Chondrocyte (in vitro differentiated cells): ENCODE measurements at places on chromosomes 11 and 22.

- no peak for DNase-seq
These were observed 8.5 kb downstream of the RNH1 start for GRCh38 chr11:498297-499181.

DNA sequence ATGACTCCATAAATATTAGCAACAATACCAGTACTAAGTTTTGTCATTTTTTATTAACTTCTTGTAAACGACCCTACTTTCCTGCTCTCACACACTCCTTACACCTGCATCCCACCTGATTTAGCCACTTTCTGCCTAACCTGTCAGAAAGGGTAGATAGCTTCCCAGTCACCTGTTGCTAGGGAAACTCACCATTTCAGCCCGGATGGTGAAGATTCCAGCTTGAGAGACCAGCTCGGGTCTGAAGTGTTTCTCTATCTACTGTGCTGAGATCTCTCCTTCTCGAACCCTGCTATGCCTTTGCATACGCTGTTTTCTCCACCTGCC lies at the start of gene PARVG:
PARVG (plus strand) TSS at position 220 of the 327 bp plus-strand sequence. CDS start 2,405 bp downstream, outside the sequence.
- DNase-seq = no peak

DNA sequence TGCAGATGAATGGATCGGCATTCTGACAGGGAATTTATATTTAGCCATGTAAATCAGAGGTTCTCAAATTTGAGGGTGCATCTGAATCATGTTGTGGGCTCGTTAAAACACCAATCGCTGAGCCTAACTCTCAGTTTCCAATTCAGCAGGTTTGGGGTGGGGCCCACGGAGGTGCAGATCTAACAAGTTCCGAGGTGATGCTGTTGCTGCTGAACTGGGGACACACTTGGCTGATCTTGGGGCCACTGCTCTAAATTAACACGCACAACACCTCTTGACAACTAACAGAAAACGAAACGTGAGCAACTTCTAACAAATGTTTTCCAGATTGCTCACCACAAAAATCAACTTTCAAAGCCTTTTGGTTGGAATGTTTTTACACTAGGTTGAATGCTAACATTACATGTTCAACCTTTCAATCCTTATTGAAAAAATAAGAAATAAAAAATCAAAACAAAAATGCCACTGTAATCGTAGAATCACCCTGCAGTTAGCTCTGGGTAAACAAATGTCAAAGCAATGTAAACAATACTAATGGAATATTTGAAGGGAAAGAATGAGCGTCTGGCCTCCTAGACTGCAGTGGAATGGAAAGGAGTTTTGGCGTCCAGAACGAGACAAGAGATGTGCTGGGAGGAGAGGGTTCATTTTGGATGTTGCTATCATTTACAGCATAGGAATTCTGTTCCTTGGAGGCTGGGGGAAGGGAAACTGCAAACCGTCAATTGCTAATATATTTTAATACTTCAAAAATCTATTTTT lies 68.3 kb upstream of the SLC6A5 start:
- no peak for DNase-seq

DNA sequence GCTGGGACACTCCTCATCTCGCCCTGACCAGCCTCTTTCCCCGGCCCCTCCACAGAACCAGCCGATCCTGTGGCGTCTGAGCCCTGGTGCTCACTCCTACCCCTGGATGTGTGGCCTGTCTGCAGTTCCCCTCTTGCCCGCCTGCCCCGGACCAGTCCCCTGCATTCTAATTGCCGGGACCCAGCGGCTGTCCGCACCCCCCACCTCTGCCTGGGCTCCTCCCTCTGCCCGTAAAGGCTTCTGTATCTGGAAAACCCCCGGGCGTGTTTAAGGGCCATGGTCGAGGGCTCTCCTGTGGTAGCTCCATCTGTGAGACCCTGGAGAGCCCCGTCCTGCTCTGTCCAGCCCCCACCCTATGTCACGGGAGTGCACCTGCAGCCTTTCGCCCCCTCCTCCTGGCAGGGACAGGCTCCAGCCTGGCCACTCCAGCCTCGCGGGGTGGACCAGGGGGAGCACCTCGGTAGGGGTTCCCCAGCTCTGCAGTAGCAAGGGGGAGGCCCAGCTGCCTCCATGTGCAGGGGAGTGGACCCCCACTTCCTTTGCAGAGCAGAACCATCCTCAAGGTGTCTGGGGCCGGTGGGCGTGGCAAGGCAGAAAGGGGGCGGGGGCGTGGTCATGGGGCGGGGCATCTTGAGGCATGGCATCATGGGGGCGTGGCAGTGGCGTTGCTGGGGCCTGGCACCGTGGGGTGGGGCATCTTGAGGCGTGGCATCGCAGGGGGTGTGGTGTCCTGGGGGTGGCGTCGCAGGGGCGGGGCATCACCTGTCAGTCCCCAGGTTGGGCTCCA lies 430.4 kb downstream of the TBC1D22A start:
- DNase-seq = no peak

DNA sequence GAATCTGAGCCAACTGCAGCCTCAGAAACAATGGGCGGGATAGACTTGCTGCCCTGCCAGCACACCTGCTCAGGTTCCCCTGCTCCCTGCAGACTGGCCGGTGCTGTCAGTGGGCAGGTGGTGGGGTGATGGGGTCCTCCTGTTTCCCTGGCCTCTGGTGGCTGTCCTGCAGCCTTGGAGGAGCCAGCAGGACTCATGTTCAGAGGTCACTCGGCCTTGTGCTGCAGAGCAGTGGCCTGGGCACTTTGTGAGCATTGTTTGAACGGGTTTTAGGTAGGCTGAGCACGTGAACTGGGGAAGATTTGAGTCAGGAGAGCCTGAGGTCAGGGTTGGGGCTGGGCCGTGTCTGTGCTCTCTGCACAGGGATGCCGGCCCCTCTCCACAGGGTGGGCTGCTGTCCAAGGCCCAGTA lies 17.6 kb downstream of the PPIL2 start:
- no peak for DNase-seq

GRCh38 chr22:22022947-22023534 lies 40.5 kb upstream of the TOP3B start:
- no peak for DNase-seq

- DNase-seq = no peak
These were observed 5.9 kb downstream of the PLXNB2 start for GRCh38 chr22:50301581-50301991.

DNA sequence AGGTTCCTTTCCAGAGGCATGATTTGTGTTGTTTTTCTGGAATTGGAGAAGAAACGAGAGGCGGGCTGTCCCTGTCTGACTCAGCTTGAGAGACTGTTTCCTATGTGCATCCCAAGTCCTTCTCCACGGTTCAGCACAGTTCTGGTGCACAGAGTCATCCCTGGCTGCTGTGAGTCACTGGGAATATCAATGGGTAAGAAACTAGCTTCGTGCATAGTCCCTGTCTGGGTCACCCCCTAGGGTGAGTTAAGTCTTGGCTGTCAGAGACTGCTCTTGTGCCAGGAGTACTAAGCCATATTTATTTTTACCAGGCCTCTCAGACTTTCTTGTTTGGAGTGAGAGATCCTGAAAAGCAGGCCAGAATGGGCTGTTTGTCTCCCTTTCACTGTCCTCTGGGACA lies 2.4 kb upstream of the LRP4 start:
- DNase-seq = no peak

DNA sequence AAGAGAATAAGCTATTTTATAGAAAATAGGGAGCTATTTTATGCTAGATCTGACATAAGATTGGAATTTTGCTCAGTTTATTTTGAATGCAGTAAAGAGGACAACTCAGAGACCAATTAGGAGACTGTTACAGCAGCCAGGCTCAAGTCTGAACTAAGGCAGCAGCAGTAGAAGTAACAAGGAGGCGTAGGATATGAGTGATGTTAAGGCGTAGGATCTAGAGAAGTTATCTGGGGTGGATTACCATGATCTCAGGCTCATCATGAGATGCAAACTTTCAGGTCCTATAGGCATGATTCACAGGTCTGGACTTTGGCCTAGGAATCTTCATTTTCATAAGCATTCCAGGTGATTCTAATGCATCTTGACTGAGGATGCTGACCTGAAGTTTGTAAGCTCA lies 108.9 kb upstream of the BLID start:
- DNase-seq = no peak

DNA sequence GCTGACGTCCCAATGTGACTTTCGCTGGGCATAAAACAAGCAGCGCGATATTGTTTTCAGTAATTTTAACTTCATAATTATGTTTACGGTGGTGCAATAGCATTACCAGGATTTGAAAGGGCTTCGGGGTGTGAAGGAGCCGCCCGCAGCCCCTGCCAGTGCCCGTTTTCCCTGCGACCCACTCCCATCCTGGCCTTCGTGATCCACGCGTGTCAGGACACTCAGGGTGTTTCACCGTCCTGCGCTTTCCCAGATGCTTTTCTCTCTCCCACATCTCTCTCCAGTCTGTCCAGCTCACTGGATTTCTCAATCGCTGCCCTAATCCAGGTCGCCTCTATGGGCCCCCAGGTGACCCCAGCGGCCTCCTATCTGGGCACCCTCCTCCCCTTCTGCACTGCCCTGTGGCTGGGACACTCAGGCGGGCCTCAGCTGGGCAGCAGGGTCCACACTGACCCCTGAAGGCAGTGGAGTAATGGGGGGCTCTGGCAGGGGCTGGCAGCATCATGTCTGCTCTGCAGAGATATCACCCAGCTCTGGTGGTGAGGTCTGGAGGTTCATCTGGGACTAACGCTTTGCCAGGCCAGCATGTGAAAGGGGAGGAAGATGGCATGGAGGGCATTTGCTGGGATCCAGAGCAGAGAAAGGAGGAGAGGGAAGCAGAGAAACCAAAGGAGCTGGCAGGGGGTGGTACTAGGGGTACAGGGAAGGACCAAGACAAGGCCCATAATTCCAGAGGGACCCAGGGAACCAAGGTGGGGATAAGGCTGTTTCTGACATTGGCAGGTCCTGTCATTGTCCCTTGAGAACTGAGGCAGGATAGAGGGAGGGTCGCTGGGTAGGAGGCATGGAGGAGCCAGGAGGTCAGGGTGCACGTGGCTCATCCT lies 622.8 kb downstream of the BRD1 start:
- peak; percentile 61 for DNase-seq

DNA sequence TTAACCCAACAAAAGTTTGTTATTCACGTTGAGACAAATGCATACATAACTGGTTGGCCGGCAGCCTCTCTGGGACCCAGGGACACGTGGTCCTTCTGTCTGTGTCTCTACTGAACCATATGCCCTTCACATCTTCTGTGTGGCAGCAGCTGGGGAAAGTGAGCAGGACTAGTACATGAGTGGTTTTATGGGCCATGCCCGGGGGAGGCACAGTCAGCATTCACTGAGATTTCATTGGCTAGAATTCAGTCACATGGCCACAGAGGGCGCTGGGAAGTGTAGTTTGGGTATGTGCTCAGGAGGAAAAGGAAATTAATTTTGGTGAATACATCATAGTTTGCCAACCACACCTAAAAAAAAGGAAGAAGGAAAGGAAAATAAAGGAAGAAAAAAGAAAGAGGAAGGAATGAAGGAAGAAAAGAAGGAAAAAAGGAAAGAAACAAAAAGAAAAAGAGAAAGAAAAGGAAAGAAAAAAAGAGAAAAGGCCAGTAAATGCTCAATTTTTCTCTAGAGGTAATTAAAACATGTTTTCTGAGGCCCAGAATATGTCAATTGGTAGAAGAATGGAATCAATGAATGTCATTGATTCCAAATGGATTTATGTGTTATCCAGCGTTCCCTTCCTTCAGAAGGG lies 55.9 kb upstream of the KIRREL3 start:
- DNase-seq = no peak

GRCh38 chr11:32297611-32298011 lies 137.7 kb downstream of the WT1 start:
- no peak for DNase-seq

DNA sequence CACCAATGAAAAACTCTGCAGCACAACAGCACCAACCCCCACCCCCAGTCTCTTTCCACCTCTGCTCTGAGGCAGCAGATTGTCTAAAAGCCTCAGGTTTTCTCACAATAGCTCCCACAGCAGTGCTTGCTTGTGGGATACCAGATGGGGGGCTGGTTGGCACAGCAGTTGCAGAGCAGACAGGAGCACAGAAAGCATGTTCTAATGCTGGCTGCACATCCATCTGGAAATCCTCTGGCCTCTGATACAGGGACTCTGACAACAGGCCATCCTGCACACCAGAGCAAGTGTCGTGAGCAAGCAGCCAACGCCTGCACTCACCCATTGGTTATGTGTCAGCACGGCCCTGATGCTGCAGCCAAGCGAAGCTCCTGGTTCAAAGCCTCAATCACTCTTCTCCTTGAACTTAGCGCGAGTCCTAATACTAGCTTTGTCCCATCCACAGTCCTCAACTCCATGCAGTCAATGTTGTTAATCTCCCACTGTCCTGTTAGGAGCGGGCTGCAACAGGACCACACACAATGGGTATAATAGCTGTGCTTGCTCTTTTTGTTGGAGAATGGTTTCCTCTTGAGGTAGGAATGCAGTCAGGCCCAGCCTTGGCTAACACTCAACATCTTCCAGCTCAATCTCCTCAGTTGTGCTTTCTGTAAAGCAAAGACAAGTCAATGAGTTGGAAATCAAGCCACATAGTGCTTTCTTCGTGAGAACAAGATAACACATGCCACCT lies 30.3 kb downstream of the VSTM5 start:
- DNase-seq = no peak
